ENCODE measurements at places on chromosomes 3 and 15.

DNA sequence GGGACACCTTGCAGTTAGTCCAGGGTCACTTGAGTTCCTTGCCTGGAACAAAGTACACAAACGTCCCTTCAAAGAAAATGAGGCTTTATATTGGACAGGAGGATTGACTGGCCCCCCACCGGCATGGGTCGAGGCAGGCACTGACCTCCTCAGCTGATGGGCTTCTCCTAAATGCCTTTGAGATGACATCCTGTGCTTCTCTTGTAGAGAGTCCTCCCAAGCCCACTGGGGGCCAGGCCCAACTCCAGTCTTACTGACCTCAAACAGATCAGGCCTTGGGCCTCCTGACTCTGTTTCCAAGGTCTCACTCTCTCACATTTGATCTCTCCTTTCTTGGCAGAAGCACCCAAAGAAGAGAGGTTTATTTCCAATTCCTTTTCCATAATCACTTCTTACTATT, 516.1 kb downstream of the MCTP2 start:
- DNase-seq: no peak

DNA sequence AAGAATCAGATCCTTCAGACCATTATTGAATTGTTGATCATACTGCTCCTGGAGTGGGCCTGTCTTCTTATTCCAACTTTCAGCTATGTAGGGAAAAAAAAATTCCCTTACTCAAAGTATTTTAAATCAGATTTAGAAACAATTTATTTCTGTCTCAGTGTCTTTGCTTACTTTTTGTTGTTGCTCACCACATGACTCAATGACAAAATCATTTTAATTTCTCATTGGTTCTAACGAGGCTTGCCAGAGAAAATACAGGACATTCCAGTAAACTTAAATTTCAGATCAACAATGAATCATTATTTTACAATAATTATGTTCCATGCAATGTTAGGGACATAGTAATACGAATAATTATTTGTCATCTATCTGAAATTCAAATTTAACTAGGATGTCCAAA, 748.5 kb upstream of the CBLB start:
- no peak for DNase-seq

DNA sequence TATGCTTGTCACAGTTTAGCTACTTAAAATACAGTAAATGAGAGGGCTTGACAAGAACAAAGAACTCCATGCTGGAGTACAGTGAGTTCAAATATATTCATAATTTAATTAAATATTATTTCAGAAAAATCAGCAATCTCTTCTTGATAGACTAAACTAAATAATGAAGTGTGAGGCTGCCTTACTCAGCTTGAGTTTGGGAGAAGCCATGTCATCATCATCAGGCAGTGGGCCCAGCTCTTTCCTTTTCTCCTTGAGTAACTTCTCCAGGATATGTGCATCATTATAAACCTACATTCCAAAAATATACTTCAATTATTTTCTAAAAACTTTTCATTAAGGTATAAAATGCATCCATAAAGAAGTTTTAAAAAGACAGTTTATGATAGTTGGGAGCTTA, 70.5 kb downstream of the PBRM1 start:
- DNase-seq: no peak

DNA sequence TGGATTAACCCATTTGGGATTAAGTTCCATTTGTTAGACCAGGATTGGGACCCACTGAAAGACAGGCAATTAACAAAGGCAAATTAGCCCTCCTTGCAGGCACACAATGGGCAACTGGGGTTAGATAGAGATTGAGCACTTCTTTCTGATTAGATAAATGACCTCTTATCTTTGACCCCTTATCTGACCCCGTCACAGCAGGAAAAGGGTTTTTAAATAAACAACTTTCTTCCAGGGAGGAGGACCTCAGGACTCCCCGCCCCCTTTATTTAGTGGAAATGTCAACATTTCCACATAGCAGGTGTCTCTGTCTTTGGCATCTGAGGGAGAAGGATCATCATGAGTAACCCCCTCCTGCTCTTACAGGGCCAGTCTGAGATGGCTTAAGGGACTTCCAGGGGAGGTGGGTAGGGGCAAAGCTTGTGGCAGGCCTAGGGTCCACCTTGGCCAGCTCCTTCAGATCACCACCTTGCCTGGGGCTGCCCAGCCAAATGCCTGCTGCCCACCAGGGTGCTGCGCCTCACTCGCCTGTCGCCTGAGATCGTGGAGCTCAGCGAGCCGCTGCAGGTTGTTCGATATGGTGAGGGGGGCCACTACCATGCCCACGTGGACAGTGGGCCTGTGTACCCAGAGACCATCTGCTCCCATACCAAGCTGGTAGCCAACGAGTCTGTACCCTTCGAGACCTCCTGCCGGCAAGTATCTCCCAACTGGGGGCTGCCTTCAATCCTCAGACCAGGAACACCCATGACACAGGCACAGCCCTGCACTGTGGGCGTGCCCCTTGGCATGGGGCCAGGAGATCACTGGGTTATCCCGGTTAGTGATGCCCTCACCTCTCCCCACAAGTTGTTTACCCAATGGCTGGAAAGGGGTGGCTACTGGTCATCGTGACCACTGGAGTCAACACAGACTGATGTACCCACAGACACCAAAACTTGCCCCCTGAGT, 2.6 kb upstream of the WDR6 start:
- DNase-seq: no peak
